ENCODE measurements at places on chromosomes 6 and 20.

DNA sequence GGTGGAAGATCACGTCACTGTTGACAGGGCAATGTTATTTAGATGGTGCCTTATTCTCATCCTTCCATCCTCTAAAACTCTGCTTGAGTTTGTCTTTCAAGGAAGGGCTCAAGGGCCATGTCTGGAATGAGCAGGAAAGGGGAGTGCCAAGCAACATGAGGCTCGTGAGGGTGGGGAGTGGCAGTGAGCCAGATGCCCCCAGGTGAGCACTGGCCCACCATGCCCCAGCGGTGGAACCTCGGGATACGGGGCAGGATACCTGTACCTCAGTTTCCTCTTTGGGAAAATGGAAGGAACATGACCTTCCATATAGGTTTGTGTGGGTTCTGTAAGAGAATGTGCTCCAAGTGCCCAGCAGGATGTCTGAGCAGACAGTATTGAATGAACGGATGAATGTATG, 337.4 kb downstream of the TAF4 start:
- no peak for DNase-seq

GRCh38 chr6:131172222-131172621, 37.0 kb downstream of the AKAP7 start:
- DNase-seq: no peak

- DNase-seq: no peak
Measured at GRCh38 chr6:9463311-9463710, 951.6 kb downstream of the TFAP2A start.

DNA sequence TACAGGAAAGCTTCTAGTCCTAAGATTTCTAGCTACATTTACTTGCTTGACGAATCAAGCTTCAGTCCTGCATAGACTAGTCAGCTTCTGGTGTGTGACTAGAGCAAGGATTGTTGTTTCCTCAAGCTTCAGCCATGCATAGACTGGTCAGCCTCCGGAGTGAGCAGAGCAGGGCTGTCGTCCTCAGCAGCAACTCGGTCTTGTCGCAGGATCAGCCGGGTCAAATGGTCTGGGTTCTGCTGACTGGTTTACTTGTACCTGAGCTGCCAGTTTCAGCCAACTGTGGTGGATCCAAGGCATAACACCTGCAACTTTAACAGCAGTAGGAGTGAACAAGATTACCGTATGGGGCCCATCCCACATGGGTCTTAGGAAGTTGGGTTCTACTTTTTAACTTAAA, 10.8 kb upstream of the GMPR start:
- no peak for DNase-seq

GRCh38 chr6:36104836-36105235, 25.5 kb upstream of the MAPK13 start:
- DNase-seq: no peak

DNA sequence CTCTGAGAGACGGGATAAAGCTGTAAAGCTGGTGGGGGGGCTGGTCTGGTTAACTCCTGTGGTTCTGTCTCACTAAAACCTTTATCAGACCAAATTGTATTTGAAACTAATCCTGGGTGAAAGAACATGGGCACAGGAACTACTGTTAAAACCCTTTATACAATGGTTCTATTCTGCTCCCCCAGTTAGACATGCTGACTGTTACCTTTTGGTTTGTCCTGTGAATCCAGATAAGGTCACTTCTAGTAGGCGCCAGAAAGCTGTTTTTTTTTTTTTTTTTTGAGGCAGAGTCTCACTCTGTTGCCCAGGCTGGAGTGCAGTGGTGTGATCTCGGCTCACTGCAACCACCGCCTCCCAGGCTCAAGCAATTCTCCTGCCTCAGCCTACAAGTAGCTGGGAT, 29.7 kb downstream of the GSTA4 start:
- no peak for DNase-seq

GRCh38 chr20:50681359-50682064, 9.8 kb downstream of the RIPOR3 start:
- no peak for DNase-seq

DNA sequence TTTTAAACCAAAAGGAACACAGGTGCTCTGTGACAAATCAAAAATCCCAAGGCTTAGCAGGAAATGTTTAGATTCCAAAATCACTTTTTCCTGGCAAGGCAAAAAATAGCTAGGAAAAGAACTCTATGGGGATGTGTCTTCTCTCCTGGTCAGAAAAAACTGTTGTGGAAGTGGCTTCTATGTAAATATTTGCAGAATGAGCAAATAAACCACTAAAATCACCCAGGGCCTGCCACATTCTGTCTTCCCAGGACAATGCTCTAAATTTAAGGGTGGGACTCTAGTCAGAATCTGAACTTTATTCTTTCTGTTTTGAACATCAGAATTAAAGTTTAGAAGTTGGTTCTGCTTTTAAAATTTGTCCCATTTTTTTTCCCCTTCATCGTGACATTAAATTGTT, 29.3 kb downstream of the GCM1 start:
- no peak for DNase-seq

- DNase-seq: no peak
Measured at GRCh38 chr6:8064638-8065518, 689 bp upstream of the BLOC1S5 start.

- DNase-seq: no peak
Measured at GRCh38 chr6:9543649-9544048, 871.2 kb downstream of the TFAP2A start.

DNA sequence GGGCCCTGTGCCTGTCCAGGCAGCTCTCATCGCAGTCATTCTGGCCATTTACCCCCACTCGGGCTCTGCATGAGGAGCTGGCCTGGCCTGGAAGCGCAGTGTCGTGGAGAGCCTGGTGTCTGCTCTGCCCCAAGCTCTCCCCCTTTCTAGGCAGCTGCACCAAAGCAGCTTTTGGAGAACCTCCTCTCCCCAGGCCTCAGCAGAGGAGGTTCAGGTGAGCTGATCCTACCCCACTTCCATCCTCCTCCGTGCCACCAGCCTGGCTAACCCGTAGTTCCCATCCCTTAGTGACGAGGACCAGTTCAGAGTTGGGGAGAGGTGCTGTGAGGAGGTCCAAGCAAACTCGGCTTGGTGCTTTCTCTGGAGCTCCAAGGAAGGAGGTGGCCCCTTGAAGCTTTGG, 30.5 kb upstream of the PHACTR3 start:
- DNase-seq: no peak

- no peak for DNase-seq
Measured at GRCh38 chr6:42520786-42521607, 42.8 kb upstream of the UBR2 start.
